ENCODE measurements at places on chromosomes 1 and 21. TPM values are rescaled to one million over a fixed set of nuclear protein-coding genes. Genes with fewer than 3 reads are reported as not detected.

- H3K36me3 ChIP-seq = peaks cover 5% of the 10 kb centered on the region
- H3K27me3 ChIP-seq = no peaks in the 10 kb centered on the region
- no peak overlapping the region for H3K4me3 ChIP-seq
- no peak for DNase-seq
- H3K27ac ChIP-seq = no peak overlapping the region
Measured at GRCh38 chr1:21845646-21846641, 33.9 kb downstream of the LDLRAD2 start.

- no peaks in the 10 kb centered on the region for H3K36me3 ChIP-seq
- no peak overlapping the region for H3K4me3 ChIP-seq
- peaks cover 47% of the 10 kb centered on the region for H3K27me3 ChIP-seq
Measured at GRCh38 chr1:110672753-110673108, 2.0 kb downstream of the KCNA3 start.

DNA sequence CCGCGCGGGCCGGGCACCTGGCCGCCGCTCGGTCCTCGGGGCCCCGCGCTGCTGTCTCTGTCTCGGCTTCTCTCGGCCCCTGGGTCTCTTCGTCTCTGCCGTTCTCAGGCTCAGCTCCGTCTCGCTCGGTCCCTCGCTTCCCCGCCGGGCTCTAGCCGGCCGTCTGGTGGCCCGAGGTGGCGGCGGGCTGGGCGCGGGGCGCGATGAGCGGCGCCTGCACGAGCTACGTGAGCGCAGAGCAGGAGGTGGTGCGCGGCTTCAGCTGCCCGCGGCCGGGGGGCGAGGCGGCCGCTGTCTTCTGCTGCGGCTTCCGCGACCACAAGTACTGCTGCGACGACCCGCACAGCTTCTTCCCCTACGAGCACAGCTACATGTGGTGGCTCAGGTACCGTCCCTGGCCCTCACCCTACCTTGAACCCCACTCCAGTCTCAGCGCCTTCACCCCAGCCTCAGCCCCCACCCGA, 355 bp downstream of the SHISAL2A start:
- no peaks in the 10 kb centered on the region for H3K36me3 ChIP-seq
- peaks cover 37% of the 10 kb centered on the region for H3K27me3 ChIP-seq
- H3K4me3 ChIP-seq = no peak overlapping the region
- DNase-seq = no peak
- H3K4me1 ChIP-seq = no peaks in the 10 kb centered on the region
- no peak overlapping the region for H3K27ac ChIP-seq

GRCh38 chr1:179380299-179380698, 14.5 kb downstream of the AXDND1 start:
- no peaks in the 10 kb centered on the region for H3K27me3 ChIP-seq
- H3K27ac ChIP-seq = no peak overlapping the region
- DNase-seq = no peak
- H3K4me1 ChIP-seq = no peaks in the 10 kb centered on the region

DNA sequence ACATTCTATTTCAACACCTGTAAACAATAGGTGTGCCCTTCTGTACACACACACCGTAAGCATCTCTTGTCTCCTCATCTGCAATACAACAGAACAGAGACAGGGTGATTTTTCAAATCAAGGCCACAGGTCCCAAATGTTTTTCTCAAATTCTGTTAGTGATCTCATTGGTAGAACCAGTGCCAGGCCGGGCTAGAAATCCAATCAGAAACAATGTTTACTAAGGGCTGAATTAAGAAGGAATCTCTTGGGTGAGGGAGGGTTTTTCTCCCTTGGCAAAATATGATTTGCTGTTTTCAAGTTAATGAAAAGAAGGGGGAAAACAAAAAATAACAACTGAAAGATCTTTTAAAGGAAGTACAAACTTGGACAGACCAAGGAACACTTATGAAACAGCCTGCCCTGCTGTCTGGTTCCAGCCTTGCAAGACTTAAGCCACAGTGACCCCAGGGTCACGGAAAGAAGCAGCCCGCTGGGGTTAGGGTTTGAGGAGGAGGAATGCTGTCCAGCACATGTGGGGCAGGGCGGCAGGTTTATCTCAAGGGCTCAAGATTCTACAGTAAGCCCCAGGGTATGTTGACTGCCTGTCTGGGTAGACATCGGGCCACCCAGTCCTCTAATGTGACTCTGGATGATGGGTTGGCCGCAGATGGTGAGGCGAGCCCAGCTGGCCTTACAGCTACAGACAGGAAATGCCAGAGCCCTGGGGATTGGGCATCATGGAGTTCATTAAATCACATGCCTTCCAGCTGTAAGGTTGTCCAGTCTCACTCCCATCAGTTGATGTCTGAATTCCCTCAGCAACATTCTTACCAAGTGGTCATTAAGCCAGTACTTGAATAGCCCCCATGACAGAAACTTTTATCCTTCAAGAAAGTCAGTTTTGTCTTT, 73.3 kb upstream of the SLC44A3 start:
- no peaks in the 10 kb centered on the region for H3K4me1 ChIP-seq
- no peak overlapping the region for H3K4me3 ChIP-seq
- no peak for DNase-seq
- H3K27ac ChIP-seq = no peak overlapping the region

DNA sequence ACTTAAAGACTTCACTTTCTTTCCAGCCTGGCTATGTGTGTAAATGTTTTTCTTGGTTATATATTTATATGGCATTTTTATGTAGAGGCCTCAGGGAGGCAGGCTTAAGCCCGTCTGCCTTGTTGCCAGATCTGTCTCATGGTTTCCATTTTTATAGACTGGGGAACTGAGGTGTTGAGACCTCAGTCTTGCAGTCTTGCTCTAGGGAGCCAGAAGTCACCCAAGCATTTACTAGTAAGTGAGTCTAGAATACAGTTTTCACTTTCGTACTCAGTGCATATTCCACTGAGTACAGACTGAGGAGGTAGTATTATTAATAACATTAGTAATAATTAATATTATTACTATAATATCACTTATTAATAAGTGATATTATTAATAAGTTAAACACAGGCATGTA, 161.4 kb downstream of the UCK2 start:
- no peaks in the 10 kb centered on the region for H3K27me3 ChIP-seq
- no peak for DNase-seq
- no peak overlapping the region for H3K27ac ChIP-seq
- H3K4me1 ChIP-seq = no peaks in the 10 kb centered on the region

DNA sequence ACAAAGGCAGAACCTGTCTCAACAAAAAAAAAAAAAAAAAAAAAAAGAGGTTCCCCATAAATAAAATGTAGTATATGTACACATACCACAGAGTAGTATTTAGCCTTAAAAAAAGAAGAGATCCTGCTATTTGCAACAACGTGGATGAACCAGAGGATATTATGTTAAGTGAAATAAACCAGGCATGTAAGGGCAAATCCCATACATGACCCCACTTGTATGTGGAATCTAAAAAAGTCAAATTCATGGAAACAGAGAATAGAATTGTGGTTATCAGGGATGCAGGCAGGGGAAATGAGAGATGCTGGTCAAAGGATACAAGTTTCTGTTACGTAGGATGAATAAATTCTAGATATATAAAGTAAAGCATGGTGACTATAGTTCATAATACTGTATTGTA, 16.7 kb downstream of the SLC44A3 start:
- H3K4me3 ChIP-seq = no peak overlapping the region
- no peak for DNase-seq

- no peaks in the 10 kb centered on the region for H3K27me3 ChIP-seq
- no peak overlapping the region for H3K27ac ChIP-seq
- no peak for DNase-seq
- H3K4me3 ChIP-seq = no peak overlapping the region
- H3K4me1 ChIP-seq = no peaks in the 10 kb centered on the region
- no peaks in the 10 kb centered on the region for H3K36me3 ChIP-seq
Measured at GRCh38 chr1:199218533-199218932, 579.7 kb downstream of the PTPRC start.

DNA sequence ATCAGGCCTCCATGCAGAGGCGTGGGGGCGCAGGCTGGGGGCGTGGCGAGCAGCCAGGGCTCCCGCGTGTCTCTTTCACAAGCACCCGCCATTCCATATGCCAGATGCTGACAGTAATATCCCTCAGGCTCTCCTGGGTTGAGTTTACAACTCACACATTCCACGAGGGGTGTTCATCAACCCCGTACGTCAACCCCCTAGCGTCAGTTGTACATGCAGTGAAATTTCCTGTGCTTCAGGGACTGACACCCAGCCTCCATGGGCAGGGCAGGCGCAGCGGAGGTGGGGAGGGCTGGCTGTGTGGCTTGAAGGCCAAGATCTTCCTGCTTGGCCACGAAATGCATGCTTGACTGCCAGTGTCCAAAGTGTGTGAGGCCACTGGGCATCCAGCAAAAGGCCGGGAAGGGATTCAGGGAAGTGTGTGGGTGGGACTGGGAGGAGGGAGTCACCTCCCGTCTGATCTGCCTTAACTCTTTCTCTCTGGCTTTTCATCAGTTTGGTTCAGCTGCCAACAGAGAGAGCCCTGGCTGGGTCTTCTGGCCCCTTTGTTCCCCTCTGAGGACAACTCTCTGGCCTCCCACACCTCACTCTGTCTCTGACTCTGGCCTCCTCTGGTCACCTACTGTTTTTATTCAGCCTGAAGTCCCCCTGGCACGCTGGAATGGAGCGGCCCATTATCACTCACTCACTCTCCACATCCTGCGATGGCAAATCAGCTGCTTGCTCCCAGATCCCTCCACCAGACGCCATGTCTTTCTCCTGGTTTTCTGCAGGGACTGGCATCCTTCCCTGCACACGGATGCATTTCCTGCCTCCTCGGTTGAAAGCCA, 33.8 kb downstream of the CLIC6 start:
- no peak overlapping the region for H3K27ac ChIP-seq
- H3K27me3 ChIP-seq = peaks cover 9% of the 10 kb centered on the region
- no peaks in the 10 kb centered on the region for H3K36me3 ChIP-seq
- H3K4me3 ChIP-seq = no peak overlapping the region
- peak; percentile 80 for DNase-seq
- H3K4me1 ChIP-seq = no peaks in the 10 kb centered on the region

- no peaks in the 10 kb centered on the region for H3K4me1 ChIP-seq
- no peak overlapping the region for H3K27ac ChIP-seq
- H3K4me3 ChIP-seq = no peak overlapping the region
- DNase-seq = no peak
Measured at GRCh38 chr21:29892379-29892778, 47.4 kb downstream of the GRIK1 start.

GRCh38 chr1:3869751-3870301, 12.6 kb downstream of the DFFB start:
- no peaks in the 10 kb centered on the region for H3K27me3 ChIP-seq
- no peak overlapping the region for H3K27ac ChIP-seq
- H3K36me3 ChIP-seq = no peaks in the 10 kb centered on the region
- H3K4me1 ChIP-seq = no peaks in the 10 kb centered on the region
- no peak for DNase-seq

DNA sequence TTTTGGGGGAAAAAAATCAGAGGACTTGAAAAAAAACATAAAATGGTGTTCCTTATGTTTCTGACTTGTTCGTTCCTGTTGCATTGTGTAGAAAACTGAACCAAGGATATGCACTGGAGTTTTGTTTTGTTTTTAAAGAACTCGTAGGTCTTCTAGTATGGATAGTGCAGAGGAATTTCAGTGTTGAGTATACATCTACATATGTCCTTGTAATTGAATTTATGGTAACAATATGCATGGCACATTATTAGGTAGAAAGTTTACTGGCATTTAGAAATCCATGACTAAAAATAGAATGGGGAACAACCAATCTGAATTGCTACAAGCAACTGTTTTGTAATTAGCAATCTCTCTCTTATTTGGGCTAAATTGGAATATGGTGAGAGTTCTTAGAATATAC, 188.3 kb upstream of the ZRANB2 start:
- H3K4me1 ChIP-seq = no peaks in the 10 kb centered on the region
- H3K27ac ChIP-seq = no peak overlapping the region
- no peak overlapping the region for H3K4me3 ChIP-seq
- no peaks in the 10 kb centered on the region for H3K27me3 ChIP-seq

GRCh38 chr1:178407655-178408054, 89.1 kb downstream of the CLEC20A start:
- no peak overlapping the region for H3K27ac ChIP-seq
- no peak overlapping the region for H3K4me3 ChIP-seq
- no peaks in the 10 kb centered on the region for H3K27me3 ChIP-seq
- no peaks in the 10 kb centered on the region for H3K4me1 ChIP-seq
- H3K36me3 ChIP-seq = no peaks in the 10 kb centered on the region

DNA sequence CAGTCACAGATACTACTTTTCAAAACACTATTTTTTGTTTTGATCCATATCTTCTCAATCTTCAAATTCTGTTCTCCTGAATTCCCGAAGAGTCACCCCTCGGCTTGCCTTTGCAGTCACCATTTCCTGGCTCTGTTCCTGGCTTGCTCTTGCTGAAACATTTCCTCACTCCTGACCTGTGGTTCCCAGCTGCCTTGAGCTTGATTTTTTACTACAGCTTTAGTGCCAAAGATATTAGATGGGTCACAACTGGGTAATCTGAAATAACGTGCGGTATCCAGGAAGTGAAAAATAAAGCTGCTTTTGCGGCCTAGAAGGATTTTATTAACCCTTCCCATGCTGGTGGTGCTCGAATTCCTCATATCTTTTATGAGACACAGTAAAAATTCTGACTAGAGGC, 318.8 kb downstream of the PCP4 start:
- H3K4me1 ChIP-seq = peaks cover 4% of the 10 kb centered on the region
- peak; percentile 77 for DNase-seq
- no peaks in the 10 kb centered on the region for H3K36me3 ChIP-seq
- H3K27ac ChIP-seq = no peak overlapping the region

DNA sequence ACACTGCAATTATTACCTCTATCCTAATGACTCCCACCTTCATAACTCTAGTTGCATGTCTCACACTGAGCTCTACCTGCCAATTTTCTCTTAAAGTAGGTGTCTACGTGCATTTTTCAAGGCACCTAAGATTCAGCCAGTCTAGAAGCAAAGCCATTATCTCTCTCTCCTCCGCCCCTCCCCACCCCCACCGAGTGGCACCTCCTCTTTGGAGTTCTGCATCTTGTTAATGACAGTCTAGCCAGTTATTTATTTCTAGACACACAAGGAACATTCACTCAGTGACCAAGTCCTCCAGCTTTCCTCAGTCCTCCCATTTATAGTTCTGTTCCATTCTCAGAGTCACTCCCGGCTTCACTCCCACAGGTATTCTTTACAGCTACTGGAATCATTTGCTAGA, 47.6 kb downstream of the ASTN1 start:
- no peaks in the 10 kb centered on the region for H3K36me3 ChIP-seq
- no peak overlapping the region for H3K27ac ChIP-seq
- no peak for DNase-seq
- peaks cover 2% of the 10 kb centered on the region for H3K27me3 ChIP-seq
- H3K4me1 ChIP-seq = no peaks in the 10 kb centered on the region
- no peak overlapping the region for H3K4me3 ChIP-seq

GRCh38 chr1:43367904-43368645, at the start of gene ELOVL1:
Gene ELOVL1 (minus strand): TSS chr1:43368011. CDS start chr1:43365609, 2,402 bp downstream.
- H3K4me3 ChIP-seq = peak within 1 kb of the TSS; percentile 69
- peak; percentile 75 for DNase-seq
- peaks cover 20% of the 10 kb centered on the region for H3K36me3 ChIP-seq
- no peaks in the 10 kb centered on the region for H3K27me3 ChIP-seq
- peaks cover 35% of the 10 kb centered on the region for H3K4me1 ChIP-seq
- peak within 1 kb of the TSS; percentile 79 for H3K27ac ChIP-seq

- H3K36me3 ChIP-seq = no peaks in the 10 kb centered on the region
- H3K27me3 ChIP-seq = no peaks in the 10 kb centered on the region
- H3K27ac ChIP-seq = no peak overlapping the region
- no peaks in the 10 kb centered on the region for H3K4me1 ChIP-seq
- DNase-seq = no peak
- H3K4me3 ChIP-seq = no peak overlapping the region
Measured at GRCh38 chr1:30476476-30476875, 246.9 kb downstream of the MATN1 start.

Gene APCS
- not detected for total RNA-seq

Gene AMIGO1
- total RNA-seq = 1.8 TPM

Gene KIRREL1
- total RNA-seq = 231 TPM

Gene SYT11
- total RNA-seq = 22.3 TPM

Gene SYTL1
- total RNA-seq = 10.7 TPM

Gene B4GALT2
- total RNA-seq = 56.9 TPM

Gene FCGR1A
- not detected for total RNA-seq

Gene SPATA1
- total RNA-seq = 1.4 TPM

Gene HAX1
- 89.9 TPM for total RNA-seq

Gene S100A8
- not detected for total RNA-seq

Gene POLR3GL
- total RNA-seq = 20.5 TPM

Measured in astrocyte (in vitro differentiated cells and primary cell).